ENCODE measurements at places on chromosomes 13 and 19. TPM values are rescaled to one million over a fixed set of nuclear protein-coding genes. Genes with fewer than 3 reads are reported as not detected.

- peak overlapping the region; percentile 26 for H3K27ac ChIP-seq
- H3K27me3 ChIP-seq = no peaks in the 10 kb centered on the region
- peaks cover 36% of the 10 kb centered on the region for H3K4me1 ChIP-seq
- H3K36me3 ChIP-seq = peaks cover 57% of the 10 kb centered on the region
These were observed 38.9 kb upstream of the KATNAL1 start for GRCh38 chr13:30346153-30346788.

GRCh38 chr13:22405891-22406290 lies 735.0 kb downstream of the FGF9 start:
- H3K27me3 ChIP-seq = no peaks in the 10 kb centered on the region
- no peak overlapping the region for H3K4me3 ChIP-seq

DNA sequence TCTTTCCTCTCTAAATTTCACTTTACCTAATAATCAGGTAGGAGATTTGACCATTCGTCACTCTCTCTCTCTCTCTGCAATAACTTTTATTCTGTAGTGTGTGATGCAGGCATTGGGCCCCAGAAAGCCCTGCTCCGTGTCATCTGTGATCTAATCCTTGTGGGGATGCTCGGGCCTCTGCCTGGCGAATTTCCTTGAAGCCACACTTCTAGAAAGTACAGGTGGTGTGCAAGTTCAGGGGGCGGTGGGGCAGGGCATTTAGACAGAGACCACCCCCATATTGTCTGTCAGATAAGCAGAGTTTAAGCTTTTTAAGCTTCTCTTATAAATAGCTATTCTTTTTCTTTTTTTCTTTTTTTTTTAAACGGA lies 53.4 kb upstream of the GPR12 start:
- H3K36me3 ChIP-seq = no peaks in the 10 kb centered on the region
- H3K27ac ChIP-seq = no peak overlapping the region
- H3K4me3 ChIP-seq = no peak overlapping the region
- H3K4me1 ChIP-seq = no peaks in the 10 kb centered on the region
- H3K27me3 ChIP-seq = peaks cover 12% of the 10 kb centered on the region
- no peak for DNase-seq

DNA sequence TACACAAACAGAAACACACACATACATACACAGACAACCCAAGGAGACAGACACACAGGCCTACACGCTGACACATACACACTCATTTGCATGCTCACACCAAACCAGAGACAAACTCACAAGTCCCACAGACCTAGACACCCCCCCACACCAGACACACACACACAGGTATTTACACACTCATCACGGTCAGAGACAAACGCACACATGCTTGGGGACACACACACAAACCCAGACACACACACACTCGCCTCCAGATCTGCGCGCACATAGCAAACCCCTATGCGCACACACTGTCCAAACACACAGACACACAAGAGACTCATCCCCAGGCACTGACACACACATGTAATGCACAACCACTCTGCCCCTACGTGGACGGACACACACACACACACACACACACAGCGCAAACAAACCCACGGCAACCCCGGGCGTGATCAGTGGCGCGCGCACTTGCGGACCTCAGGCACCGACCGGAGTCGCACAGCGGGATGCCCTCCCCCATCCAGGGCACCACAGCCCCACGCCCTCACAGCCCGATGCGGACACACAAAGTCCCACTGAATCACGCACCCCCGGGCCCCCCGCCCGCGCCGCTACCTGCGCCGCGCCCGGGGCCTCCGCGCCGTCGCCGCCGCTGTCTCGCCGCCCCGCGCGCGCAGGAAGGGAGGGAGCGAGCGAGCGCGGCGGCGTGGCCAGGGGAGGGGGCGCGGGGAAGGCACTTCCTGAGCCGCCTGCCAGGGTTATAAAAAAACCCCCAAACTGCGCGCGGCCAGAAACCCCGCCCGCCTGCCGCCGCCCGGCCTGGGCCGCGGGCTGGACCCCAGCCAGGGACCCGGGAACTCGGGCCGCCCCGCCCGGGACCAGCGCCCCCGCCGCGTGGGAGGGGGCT lies at the start of gene ADAMTS10:
Gene ADAMTS10 (minus strand): TSS at position 675 of the 895 bp plus-strand sequence. CDS start 5,005 bp downstream, outside the sequence.
- no peak for DNase-seq
- peak within 1 kb of the TSS; percentile 73 for H3K4me3 ChIP-seq
- H3K27me3 ChIP-seq = peaks cover 21% of the 10 kb centered on the region
- no peak within 1 kb of the TSS for H3K27ac ChIP-seq
- H3K36me3 ChIP-seq = no peaks in the 10 kb centered on the region
- H3K4me1 ChIP-seq = peaks cover 11% of the 10 kb centered on the region

GRCh38 chr19:39820696-39821095 lies 13.3 kb downstream of the DYRK1B start:
- H3K36me3 ChIP-seq = peaks cover 8% of the 10 kb centered on the region
- DNase-seq = no peak
- H3K27ac ChIP-seq = no peak overlapping the region
- H3K4me1 ChIP-seq = no peaks in the 10 kb centered on the region

- peaks cover 9% of the 10 kb centered on the region for H3K27me3 ChIP-seq
- H3K4me3 ChIP-seq = no peak overlapping the region
- no peaks in the 10 kb centered on the region for H3K36me3 ChIP-seq
- H3K4me1 ChIP-seq = no peaks in the 10 kb centered on the region
- no peak overlapping the region for H3K27ac ChIP-seq
These were observed 13.6 kb upstream of the MCF2L start for GRCh38 chr13:112955271-112955937.

- no peak overlapping the region for H3K4me3 ChIP-seq
- peaks cover 21% of the 10 kb centered on the region for H3K27me3 ChIP-seq
- H3K36me3 ChIP-seq = no peaks in the 10 kb centered on the region
- no peak overlapping the region for H3K27ac ChIP-seq
These were observed 26.8 kb upstream of the ACOD1 start for GRCh38 chr13:76921516-76921915.

DNA sequence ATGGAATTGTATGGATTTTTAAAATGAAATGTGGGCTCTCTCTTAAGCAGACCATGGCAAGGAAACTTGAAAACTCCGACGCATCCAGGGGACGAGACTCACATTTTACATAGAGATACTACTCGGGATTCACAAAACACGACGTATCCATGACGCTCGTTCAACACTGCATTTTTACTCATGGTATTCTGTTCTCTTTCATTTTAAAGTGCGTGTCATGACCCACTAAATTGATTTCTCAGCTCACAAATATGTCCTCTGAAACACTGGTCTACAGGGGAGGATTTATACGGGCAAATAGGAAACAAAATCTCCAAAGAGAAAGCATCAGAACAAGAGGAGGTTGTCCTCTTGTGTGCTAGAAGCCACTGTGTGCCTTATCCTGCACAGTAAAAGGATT lies 523.5 kb downstream of the MYO16 start:
- H3K27me3 ChIP-seq = peaks cover 21% of the 10 kb centered on the region
- no peak overlapping the region for H3K4me3 ChIP-seq
- H3K27ac ChIP-seq = no peak overlapping the region
- no peaks in the 10 kb centered on the region for H3K4me1 ChIP-seq
- DNase-seq = no peak

DNA sequence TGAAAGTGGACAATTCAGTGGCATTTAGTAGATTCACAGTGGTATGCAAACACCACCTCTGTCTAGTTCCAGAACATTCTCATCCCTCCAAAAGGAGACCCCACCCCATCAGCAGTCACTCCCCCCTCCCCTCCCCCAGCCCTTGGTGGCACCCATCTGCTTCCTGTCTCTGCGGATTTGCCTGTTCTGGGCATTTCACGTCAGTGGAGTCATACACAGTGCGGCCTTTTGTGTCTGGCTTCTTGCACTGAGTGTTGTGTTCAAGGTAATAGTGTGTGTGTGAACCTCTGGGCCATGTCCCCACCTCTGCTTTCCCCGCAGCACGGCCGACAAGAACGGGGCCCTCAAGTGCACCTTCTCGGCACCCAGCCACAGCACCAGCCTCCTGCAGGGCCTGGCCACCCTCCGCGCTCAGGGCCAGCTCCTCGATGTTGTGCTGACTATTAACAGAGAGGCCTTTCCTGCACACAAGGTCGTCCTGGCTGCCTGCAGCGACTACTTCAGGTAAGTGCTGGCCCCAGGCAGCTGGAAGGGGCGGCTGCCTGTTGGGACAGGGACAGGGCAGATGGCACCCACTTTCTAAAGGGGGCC lies 19.4 kb upstream of the CRTC1 start:
- H3K4me3 ChIP-seq = no peak overlapping the region
- peaks cover 2% of the 10 kb centered on the region for H3K4me1 ChIP-seq
- DNase-seq = no peak
- peaks cover 4% of the 10 kb centered on the region for H3K36me3 ChIP-seq

GRCh38 chr19:17346109-17346671 lies 8.8 kb downstream of the GTPBP3 start:
- H3K27ac ChIP-seq = no peak overlapping the region
- H3K4me3 ChIP-seq = no peak overlapping the region
- H3K27me3 ChIP-seq = peaks cover 11% of the 10 kb centered on the region
- DNase-seq = peak; percentile 70
- H3K36me3 ChIP-seq = peaks cover 4% of the 10 kb centered on the region

DNA sequence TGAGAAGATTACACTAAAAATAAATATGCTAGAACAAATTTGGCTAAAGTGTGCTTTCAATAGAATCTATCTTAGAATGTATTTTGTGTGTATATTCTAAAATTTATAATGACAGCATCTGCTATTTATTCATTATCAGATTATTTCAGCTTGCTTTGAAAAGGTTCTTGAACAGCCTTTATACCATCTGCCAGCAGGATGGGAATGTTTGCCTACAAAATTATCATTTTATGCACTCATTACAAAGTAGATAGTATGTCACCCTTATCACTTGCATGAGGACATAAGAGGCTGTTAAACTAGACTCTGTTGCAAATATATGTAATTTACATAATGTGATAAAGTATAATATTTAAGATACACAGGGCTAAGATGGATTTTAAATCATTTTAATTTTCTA lies 1286.9 kb upstream of the PCDH20 start:
- H3K4me1 ChIP-seq = no peaks in the 10 kb centered on the region
- no peaks in the 10 kb centered on the region for H3K27me3 ChIP-seq
- DNase-seq = no peak
- H3K36me3 ChIP-seq = no peaks in the 10 kb centered on the region
- H3K27ac ChIP-seq = no peak overlapping the region
- H3K4me3 ChIP-seq = no peak overlapping the region

GRCh38 chr13:54379461-54379860 lies 1350.8 kb downstream of the OLFM4 start:
- no peaks in the 10 kb centered on the region for H3K4me1 ChIP-seq
- H3K36me3 ChIP-seq = no peaks in the 10 kb centered on the region
- no peak overlapping the region for H3K27ac ChIP-seq
- no peak overlapping the region for H3K4me3 ChIP-seq

DNA sequence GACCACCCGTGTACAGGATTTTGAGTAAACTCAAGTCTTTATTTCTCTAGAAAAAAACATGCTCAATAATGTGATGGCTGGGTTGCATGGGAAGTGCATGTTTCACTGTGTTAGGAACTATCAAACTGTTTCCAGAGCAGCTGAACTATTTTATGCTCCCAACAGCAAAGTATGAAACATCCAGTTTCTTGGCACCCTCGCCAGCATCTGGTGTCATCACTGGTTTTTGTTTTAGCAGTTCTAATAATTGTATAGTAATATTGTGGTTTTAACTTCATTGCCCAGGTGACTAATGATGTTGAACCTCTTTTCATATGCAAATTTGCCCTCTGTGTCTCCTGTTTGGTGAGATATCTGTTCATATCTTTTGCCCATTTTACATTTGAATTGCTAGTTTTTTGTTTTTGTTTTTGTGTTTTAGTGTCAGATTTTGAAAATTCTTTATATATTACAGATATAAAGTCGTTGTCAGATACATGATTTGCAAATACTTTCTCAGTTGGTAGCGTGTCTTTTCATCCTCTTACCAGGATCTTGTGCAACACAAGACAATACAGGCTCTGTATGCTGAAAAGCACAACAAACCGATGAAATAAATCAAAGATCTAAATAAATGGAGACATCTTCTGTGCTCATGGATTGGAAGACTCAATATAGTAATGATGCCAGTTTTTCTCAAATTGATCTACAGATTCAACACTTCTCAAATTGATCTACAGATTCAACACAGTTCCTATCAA lies 87.8 kb downstream of the IPO5 start:
- H3K27me3 ChIP-seq = no peaks in the 10 kb centered on the region
- no peak for DNase-seq
- no peaks in the 10 kb centered on the region for H3K36me3 ChIP-seq
- no peak overlapping the region for H3K27ac ChIP-seq
- H3K4me1 ChIP-seq = no peaks in the 10 kb centered on the region

DNA sequence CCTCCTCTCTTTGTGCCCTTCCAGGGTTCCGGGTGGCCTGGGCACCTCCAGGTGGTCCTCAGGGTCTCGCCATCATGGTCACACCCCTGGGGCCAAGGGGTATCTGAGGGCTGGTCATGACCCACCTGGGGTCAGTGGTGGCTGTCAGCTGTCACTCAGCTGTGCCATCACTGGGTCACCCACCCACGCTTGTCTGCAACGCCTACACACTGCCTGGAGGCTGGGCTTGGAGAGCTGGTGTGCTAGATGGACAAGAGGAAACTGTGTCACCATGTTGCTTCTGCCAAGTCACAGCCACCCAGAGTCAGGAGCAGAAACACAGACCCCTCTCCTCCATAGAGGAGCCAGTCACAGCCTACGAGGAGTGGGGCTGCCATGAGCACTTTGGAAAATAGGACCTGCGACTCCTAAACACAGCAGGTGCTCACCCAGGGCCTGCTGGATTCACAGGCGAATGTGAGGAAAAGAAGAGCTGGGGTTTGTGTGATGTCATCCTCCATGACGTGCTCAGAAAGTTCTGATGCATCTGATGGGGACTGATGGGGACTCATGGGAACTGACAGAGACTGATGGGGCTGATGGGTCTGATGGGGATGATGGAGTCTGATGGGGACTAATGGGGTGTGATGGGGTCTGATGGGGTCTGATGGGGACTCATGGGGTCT lies 10.7 kb upstream of the GRTP1 start:
- no peaks in the 10 kb centered on the region for H3K36me3 ChIP-seq
- no peak for DNase-seq
- no peak overlapping the region for H3K27ac ChIP-seq

DNA sequence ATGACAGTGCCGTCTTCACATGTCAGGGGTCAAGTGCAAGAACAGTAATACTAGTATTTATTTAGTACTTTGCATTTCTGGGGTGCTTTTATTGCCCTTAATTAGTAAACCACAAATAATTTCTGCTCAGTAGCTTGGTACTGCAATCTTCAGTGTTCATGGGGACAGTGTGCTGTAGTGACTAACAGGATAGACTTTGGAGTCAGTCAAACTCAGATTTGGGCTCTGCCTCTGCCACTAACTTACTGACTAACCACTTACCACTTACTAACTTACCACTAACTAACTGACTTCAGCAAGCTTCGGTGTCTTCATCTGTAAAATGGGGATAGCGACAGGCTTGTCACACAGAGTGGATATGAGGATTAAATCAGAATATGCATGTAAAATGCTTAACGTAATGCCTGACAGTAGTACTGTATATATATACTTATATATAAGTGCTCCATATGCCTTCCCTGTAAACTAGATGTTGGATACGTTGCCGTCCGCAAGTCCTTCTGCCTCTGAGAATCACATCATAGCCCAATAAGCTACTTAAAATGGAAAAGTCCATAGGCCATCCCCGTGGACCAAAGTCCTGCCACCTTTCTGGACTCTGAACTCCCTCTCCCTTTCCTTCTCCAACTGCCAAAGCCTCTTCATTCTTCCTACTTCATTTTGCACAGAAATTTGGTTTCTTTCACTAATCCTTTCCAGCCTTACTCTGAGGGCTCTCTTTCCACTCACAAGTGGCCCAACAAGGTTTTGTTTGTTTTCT lies 158.1 kb downstream of the ZIC5 start:
- H3K36me3 ChIP-seq = no peaks in the 10 kb centered on the region
- H3K27ac ChIP-seq = no peak overlapping the region
- no peak for DNase-seq

The CGB2 gene
- total RNA-seq = not detected

The INTS6 gene
- 54.9 TPM for total RNA-seq

The TMEM221 gene
- not detected for total RNA-seq

The CCDC8 gene
- total RNA-seq = not detected

The LGALS7B gene
- total RNA-seq = not detected

The DCLK1 gene
- total RNA-seq = not detected

The ZNF526 gene
- total RNA-seq = 18.4 TPM

The ARL11 gene
- total RNA-seq = 0.89 TPM

Data from activated T-helper 2 cell treated with anti-CD3 and anti-CD28 coated beads, Interferon-gamma antibody, Interleukin-2, Interleukin-4, amounts not matched to agents 10 μg/mL and 5 μg/mL and 100 μg/mL, durations not matched to agents 14 hours and 24 hours and 36 hours (primary cell).